Stimulated activated CD8-positive, alpha-beta memory T cell treated with anti-CD3 and anti-CD28 coated beads, Interleukin-12 subunit alpha, Interleukin-12 subunit beta, amount 100 ng/mL, for 1 hour (primary cell): ENCODE measurements at places on chromosomes 5 and 9.

GRCh38 chr9:136564379-136564988 lies 18.6 kb upstream of the NOTCH1 start:
- DNase-seq = no peak

DNA sequence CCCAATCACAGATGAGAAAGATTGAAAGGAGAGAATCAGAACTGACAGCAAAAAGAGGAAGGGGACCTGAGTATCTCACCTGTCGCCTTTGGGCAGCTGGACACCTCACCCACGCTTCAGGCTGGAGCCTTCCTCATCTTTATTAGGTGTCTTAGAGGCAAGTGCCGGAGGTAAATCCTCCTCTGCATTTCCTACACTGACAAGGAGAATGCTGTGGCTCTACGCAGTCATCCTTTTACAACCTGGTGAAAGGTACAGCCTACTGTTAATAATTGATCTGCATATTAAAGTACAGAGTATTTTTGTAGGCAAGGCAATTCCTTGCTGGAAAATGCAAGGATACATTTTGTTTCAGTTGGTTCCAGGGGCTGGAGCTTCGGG lies 34.8 kb downstream of the PRLR start:
- no peak for DNase-seq

DNA sequence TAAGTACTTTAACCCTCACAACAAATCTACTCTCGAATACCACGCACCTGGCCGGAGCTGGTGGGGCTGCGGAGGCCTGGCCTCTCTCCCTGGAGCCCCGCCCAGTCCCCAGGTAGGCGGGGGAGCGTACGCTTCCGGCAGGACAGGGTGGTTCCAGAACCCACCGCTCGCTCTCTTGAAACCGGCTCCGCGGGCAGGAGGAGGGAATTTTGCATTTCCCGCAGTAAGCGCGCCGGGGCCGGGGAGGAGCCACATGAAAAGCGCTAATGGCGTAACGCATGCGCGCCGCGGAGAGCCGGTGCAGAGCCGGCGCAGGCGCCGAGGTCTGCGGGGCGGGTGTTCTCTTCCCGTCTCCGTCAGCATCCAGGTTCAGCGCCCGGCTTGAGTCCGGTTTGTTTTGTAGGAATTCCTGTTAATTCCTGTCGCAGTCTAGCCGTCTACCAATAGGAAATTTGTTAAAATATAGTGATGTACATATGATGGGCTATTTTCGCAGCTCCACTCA lies 20.8 kb downstream of the CAVIN4 start:
- DNase-seq = peak; percentile 62

DNA sequence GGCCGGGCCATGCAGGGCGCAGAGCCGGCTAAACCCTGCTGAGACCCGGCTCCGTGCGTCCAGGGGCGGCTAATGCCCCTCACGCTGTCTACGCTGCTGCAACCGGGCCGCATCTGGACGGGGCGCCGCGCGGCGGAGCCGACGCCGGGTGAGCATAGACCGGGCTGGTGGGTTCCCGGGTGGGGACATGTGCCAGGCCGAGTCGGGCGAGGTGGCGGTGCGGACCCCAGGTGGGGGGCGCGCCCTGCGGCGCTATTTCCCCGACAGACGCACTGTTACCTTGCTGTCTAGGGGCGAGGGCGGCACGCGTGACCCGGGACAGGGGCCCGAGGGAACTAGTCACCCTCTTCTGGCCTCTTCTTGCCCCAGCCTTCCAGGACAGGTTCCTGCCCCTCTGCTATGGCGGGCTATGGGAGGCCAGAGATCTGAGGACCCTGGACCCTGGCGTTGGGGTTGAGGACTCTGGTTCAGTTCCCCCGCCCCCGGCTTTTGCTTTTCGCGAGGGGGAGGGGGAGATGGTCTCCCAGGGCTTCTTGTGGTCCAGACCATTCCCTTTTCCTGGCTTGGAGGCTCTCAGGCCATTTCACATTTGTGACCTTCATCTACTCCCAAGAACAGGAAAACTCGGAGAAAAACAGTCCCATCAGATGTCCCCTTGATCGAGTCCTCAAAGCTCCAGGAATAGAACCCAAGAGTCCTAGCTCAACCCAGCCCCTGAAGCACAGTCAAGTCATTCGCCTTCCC lies 536 bp downstream of the SLC27A4 start:
- no peak for DNase-seq

GRCh38 chr9:32942755-32943460 lies 58.5 kb downstream of the APTX start:
- no peak for DNase-seq

DNA sequence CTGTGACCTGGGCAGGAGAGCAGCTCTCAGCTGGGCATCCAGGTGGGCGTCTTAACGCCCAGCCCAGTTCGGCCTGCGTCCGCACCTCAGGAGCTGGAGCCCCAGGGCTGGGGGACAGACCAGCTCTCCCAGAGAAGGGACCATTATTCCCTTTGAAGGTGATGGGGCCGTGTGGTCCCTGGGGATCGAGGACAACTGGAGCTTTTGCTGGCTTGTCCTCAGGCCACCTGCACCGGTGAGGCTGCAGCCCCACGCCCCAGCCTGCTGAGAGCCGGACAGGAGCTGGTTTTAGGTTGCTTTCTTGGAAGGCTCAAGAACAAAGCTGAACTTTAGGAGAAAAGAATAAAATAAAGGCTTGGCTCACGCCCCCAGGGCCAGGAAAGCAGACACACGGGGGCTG lies 40.9 kb downstream of the NACC2 start:
- DNase-seq = no peak

DNA sequence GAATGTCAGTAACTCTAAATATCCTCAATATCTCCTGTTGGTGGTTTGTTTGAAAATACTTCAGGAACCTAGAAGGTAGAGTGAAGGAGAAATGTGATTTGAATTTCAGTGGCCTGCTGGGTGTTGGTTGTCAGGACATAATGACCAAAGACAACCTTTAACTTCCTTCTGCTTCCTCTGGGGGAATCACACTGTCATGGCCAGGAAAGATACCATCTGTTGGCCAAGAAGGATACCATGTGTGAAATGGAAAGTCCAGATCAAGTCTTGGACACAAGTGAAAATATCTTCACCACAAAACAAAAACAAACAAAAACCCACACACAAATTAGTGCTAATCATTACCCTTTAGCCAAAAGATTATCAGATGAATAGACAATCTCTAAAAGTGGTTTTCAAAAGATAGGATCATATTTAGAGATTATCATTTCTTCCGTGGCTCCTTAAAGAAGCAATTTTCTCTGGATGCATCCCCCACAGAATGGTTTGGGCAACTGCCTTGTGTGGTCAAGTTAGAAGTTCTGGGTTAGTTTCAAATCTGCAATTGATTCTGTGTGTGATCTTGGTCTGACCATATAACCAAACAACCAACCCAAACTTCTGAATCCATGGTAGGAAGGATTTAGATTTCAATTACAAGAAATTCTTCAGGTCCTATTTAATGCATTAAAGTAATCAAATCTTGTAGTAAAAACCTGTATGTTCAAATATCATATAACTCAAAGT lies 1.6 kb downstream of the C1QTNF3 start:
- no peak for DNase-seq

- DNase-seq = no peak
Measured at GRCh38 chr9:91812191-91812590, 137.8 kb downstream of the ROR2 start.

- no peak for DNase-seq
Measured at GRCh38 chr5:132056610-132057497, 3.6 kb upstream of the IL3 start.

- no peak for DNase-seq
Measured at GRCh38 chr9:123091459-123091858, 58.0 kb downstream of the GPR21 start.

DNA sequence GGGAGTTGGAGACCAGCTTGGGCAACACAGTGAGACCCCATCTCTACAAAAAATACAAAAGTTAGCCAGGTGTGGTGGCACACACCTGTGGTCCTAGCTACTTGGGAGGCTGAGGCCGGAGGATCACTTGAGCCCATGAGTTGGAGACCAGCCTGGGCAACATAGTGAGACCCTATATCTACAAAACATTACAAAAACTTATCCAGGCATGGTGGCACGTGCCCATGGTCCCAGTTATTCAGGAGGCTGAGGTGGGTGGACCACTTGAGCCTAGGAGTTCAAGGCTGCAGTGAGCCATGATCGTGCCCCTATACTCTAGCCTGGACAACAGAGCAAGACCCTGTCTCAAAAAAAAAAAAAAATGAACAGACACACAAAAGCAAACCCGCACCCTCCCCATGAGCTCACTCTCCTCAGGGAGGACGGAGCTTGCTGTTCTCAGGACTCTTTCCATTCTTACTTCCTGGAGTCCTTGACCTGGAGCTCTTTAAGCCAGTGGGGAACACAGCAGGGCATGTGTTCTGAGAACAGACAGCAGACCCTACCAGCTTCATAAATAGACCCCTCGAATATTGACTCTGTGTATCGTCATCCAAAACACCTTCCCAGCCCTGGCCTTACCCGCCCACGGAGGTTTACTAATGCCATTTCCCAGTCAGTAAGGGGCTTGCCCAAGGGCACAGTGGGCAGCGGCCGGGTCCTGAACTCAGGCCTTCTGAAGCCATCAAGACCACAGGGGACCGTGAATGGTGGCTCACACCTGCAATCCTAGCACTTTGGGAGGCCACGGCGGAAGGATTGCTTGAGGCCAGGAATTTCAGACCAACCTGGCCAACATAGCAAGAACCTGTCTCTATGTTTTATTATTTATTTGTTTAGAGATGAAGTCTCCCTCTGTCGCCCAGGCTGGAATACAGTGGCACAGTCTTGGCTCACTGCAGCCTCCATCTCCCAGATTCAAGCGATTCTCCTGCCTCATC lies 11.1 kb downstream of the PTGES2 start:
- no peak for DNase-seq

GRCh38 chr5:36174119-36174518 lies 22.2 kb downstream of the SKP2 start:
- no peak for DNase-seq

- no peak for DNase-seq
Measured at GRCh38 chr9:12221470-12221869, 471.7 kb upstream of the TYRP1 start.

GRCh38 chr5:14650052-14650451 lies 14.5 kb upstream of the OTULIN start:
- no peak for DNase-seq

GRCh38 chr5:136080483-136081216 lies 51.9 kb downstream of the TGFBI start:
- peak; percentile 0 for DNase-seq

- no peak for DNase-seq
Measured at GRCh38 chr5:164341056-164341619, 835.7 kb downstream of the MAT2B start.

- no peak for DNase-seq
Measured at GRCh38 chr5:159609359-159609758, 279.1 kb upstream of the IL12B start.

- DNase-seq = no peak
Measured at GRCh38 chr5:3943859-3944258, 348.2 kb downstream of the IRX1 start.

GRCh38 chr9:128503870-128504269 lies 649 bp upstream of the GLE1 start:
- no peak for DNase-seq

DNA sequence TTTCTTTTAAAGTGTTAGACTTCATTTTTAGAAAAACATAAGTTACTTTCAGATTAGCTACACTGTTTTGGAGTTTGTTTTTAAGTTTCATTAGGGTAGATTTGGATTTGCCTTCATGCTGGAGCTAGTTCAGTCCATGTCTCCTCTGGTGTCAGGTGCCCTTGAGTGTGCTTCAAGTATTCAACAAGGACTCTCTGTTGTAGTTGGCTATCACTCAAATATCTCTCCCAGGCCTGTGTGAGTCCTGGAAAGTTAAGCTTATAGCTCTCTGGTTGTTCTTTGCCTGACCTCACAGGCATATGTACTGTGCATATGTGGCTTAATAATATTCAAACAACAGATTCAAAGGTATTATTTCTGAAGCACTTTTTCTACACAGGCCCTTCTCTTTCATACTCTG lies 45.4 kb downstream of the PTBP3 start:
- DNase-seq = no peak

DNA sequence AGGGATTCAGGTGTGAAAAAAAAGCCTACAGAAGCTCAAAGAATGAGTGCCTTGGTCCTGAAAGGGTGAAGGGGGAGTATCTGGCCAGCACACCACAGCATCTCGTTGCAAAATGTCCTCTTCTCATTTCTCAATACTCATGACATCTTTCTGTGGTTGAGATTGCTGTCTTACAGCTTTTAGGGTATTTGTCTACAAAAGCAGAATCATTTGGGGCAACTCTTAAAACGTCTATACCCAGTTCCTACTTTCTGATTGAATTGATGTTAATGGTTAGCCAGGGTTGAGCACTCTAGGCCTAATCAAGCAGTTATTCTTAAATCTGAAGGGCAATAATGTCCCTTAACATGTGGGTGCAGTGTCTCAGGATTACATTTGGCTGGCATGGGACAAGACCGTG lies 21.2 kb upstream of the PCSK5 start:
- DNase-seq = no peak
